NCI-H2081 (cell line): ENCODE measurements at places on chromosomes 16 and 17.

GRCh38 chr16:46871597-46871996, 12.6 kb upstream of the GPT2 start:
- DNase-seq: no peak

GRCh38 chr17:79326814-79327213, 252.2 kb downstream of the ENGASE start:
- DNase-seq: no peak

DNA sequence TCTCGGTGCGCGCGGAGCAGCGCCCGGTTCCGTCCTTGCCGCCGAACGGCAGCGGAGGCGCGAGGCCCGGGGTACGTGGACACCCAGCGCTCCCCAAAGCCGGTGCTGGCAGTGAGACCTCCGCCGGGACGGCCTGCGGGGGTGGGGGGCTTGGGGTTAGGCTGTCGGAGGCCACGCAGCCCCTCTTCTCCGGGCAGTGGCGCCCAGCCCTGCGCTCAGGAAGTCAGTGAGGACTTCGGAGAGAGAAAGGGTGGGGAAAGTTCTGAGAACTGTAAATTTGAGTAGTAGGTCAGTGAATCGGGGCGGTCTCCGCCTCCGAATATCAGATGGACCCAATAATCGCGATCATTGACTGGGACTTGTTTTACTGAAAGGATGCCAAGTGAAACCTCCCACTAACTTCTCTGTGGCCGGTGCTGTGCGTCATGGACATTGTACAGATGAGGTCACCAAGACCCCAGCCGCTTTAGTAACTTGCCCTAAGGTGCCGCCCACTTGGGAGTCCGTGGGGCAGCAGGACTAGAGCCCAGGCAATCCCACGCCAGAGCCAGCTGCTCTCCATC, 468 bp downstream of the IL4R start:
- DNase-seq: no peak

- peak; percentile 21 for DNase-seq
These were observed 715 bp downstream of the TLCD3A start for GRCh38 chr17:732902-733720.

- DNase-seq: peak; percentile 56
These were observed 1931.9 kb downstream of the TP53TG3F start for GRCh38 chr16:35391328-35391727.

DNA sequence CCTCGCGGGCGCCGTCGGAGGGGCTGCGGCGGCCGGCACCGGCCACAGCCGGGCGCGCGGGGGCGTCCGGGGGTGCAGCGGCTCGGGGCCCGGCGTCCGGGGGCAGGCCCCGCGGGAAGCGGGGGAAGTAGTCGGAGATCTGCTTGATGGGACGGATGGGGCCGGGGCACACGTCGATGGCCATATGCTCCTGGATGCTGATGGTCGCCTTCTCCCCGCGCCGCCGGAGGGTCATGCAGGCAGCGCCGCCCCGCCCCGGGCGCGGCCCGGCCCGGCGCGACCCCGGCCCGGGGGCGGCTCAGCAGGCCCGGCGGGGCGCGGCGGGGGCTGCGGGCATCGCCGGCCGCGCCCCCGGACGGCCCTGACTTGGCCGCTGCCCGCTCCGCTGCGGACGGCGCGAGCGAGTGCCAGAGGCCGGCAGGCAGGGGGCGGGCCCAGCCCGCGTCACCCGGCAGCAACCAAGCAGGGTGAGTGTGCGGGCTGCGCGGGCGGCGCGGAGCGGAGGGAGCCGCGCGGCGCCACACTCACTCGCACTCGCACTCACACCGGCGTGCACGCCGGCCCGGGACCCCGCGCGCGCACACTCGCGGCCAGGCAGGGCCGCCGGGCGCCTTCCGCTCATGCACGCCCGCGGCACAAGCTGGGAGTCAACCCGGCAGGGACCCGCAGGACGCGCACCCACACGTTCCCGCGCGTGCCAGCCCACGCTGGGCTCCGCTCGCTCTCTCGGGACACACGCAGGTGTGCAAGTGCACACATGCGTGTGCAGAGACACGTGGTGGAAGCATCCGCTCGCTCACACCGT, at the start of gene DOC2B:
Gene DOC2B, minus strand, starts transcription at position 406 of the 805 bp plus-strand sequence. Its CDS starts 171 bp downstream, at position 235.
- no peak for DNase-seq

DNA sequence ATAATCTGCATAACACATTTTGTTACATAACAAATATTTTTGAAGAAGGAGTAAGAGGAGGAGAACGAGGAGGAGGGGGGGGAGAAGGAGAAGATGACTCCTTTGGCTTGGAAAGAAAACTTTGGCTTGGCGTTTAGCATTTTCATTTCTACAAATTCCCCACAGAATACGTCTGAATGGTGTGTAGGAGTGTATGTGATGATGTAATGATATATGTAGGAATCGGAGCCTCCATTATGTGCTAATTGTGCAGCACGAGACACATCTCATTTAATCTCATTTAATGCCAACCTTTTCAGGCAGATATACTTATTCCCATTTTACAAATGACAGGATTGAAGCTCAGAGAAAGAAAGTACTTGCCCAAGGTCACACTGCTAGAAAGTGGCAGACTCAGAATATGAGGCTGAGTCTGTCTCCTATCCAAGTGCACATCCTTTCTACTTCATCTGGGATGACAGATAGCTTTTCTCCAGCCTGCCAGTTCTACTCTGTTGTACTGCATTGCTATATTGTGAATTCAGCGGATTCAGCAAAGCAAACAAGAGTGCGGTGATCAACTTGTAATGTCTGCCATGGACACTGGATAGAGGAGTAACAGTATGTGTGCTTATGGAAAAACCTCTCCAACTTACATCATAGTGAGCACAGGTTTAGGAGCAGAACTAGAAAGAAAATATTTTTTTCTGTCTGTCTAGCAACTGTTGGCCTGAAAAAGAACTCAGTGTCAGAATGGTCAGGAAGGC, 10.4 kb upstream of the SLC47A2 start:
- DNase-seq: no peak

DNA sequence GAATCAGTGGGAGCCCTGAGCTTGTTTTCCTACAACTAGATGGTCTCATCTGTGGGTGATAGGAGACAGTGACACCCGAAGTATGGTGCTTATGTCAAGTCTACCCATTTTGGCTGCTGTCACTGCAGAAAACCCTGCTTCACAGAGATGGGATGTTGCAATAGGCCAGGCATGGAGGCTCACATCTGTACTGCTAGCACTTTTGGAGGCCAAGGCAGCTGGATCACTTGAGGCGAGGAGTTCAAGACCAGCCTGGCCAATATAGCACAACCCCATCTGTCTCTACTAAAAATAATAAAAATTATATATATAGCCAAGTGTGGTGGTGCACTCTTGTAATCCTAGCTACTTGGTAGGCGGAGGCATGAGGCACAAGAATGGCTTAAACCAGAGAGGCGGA, 2.3 kb upstream of the HERPUD1 start:
- no peak for DNase-seq

- peak; percentile 72 for DNase-seq
These were observed 1.7 kb downstream of the PPM1D start for GRCh38 chr17:60601447-60602384.

- no peak for DNase-seq
These were observed 62.3 kb upstream of the MAF start for GRCh38 chr16:79662669-79663313.

GRCh38 chr16:674968-675883, at the start of gene RHBDL1:
Gene RHBDL1 (plus strand): TSS chr16:675671. CDS start chr16:675791, 120 bp downstream.
- no peak for DNase-seq

DNA sequence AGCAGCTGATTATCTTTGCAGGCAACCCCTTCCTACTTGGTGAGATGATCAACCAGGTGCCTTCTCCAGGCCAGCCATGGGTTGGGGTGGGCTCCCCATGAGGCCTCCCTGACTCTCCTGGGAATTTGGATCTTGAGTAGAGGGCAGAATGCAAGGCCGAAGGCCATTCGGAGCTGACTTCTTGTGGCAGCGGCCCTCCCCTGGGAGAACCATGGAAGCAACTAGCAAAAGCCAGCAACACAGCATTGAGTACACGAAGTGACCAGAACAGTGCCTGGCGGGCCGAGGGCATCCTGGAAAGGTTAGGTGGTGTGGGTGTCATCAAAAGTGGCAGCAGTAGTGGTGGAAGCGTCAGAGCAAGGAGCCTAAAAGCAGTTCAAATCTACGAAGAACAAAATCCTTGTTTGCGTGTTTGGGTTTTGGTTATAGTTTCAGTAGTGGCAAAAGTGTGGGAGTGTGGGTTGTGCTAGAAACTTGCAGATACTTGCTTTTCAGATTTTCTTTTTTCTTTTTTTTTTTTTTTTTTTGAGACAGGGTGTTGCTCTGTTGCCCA, 2.0 kb upstream of the ALDH3A1 start:
- no peak for DNase-seq

DNA sequence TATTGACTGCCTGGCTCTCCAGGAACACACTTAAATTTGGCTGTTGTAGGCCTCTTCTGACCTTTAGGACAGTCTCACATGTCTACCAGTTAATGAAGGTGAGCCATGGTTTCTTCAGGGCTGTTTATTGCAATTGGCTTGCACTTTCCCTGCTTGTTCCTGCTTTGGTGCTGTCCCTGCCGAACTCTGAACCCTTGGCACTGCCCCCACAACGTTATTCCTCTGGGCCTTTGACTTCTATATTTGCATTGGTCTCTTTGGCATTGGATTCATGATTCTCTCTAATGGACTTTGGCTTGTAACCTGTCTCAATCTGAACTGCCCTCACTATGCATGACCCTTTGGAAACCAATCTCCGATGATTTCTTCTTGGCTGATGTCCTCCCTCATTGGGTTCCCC, 299.4 kb downstream of the UTP18 start:
- DNase-seq: no peak

GRCh38 chr16:27195941-27196595, 7.3 kb upstream of the KDM8 start:
- no peak for DNase-seq

DNA sequence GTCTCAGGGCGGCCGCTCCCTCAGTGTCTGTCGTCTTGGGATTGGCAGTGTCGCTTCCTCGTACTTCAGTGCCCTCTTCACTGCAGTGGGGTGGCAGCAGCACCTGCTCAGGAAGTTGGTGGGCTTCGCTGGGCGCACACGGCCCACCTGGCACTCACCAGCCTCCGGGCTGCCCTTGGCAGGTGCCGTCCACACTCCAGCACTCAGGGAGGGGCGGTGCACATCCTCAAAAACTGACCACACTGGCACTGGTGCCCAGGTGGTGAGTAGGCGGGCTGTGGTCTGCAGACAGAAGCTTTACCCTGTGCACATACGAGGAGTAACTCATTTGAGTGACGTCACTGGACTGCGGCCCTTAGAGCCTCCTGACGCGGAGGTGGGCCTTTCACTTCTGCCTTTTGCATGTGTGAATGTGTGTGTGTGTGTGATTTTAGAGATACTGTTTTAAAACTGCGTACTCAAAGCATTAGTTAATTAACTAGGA, 94.6 kb downstream of the BANP start:
- DNase-seq: no peak

DNA sequence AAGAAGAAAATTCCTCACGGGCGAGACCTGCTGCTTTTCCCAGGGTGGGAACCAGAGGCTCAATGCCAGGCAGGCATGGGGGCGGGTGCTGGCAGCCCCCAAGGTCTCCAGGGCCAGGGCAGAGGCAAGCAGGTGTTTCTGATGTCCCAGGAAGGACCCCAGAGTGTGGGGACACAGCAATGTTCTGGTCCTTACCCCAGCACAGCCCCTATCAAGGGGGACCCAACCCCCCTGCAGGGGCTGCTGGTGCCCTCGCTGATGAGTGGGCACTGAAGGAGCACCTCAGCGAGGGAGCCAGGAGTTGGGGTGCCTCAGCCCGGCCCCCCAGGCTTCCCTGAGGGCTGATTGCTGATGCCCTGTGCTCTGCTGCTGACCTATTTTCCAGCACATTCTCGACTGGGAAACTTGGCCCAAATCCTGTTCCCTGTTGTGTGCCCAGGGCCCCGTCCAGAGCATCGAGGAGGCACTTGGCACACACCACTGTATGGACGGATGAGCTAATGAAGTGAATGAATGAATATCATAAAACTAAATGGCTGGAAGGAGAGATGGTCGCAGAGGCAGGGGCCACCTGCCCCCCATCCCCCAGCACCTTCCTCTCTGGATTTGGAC, 2.8 kb downstream of the DBNDD1 start:
- no peak for DNase-seq

DNA sequence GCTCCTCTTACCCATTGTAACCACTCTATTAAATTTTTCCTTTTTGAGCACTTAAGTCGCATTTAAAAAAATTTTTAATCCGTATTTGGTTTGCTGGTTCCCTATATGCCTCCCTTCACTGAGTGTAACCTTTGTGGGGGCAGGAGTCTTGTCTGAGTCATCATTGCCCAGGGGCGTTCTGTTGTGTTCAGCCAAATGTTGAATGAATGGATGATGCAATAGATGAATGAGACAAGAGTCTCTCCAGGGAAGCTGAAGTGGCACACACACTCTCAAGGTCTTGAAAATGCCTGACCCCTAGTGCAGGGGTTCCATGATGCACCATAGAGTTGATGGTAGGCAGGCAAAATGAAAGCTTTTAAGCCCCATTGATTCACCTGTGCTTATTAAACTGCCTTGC, 123.0 kb upstream of the RBFOX1 start:
- DNase-seq: no peak

GRCh38 chr17:82566129-82566960, 46.8 kb downstream of the FOXK2 start:
- peak; percentile 13 for DNase-seq

GRCh38 chr16:68800257-68800875, 43.0 kb upstream of the TANGO6 start:
- DNase-seq: peak; percentile 60

GRCh38 chr17:2250140-2251095, 53.2 kb downstream of the SMG6 start:
- no peak for DNase-seq

GRCh38 chr17:71987634-71988033, 133.2 kb upstream of the SOX9 start:
- DNase-seq: no peak
